ENCODE measurements at places on chromosomes 4 and X. TPM values are rescaled to one million over a fixed set of nuclear protein-coding genes. Genes with fewer than 3 reads are reported as not detected.

DNA sequence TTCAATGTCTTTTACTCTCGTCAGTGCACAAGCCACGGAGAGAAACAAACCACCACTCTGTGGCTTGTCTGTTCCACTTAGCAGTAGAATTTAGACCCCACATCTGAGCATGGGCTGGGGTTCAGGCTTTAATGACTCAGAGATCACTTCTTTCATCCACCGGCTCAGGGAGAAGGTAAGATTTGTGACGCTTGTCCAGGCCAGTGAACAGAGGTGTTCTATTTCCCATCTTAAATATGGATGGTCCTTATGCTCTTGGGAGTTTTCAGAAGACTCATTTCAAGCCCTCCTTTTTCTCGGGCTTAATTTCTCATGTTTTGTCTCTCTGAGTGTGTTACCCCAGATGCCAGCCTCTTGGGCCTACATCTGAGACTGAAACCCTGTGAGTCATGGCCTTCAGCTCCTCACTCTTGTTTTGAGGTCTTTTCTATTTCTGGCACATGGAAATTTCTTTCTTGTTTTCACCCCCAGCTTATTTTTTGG, 127.4 kb upstream of the SFRP2 start:
- peaks cover 6% of the 10 kb centered on the region for H3K4me1 ChIP-seq
- H3K4me3 ChIP-seq: no peak overlapping the region
- H3K27ac ChIP-seq: no peak overlapping the region
- H3K27me3 ChIP-seq: peaks cover 12% of the 10 kb centered on the region
- H3K36me3 ChIP-seq: no peaks in the 10 kb centered on the region
- DNase-seq: no peak

DNA sequence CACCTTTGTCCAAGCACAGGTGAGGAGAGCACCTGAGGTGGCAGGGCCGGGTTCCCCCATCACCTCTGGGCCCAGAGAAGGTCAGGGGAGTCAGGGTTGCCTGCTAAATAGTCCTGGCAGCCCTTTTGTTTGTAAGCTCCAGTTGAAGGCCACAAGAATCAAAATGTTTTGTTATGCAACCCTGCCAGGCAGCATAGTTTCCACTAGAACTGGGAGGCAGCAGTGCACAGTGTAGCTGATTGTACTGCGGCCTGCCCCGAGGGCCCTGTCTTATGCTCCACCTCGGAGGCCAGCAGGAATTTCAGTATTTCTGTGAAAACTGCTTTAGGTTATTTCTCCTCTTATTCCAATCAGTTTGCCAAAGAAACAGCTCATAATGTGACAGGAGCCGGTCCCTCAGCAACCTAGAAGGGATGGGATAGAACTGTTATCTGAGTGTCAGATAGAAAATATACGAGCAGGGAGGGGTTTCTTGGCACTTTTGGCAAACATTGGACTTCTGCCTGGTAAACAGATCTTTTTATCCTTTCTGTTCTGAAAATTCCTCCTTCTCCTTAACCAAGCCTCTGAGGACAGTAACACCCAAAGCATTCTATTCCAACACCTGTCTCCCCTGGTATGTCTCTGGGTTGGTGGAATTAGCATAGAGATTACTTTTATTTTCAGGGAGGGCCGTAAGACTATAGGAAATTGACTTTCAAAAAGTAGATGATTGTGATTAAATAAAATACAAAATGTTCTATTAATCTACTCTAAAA, 93.6 kb downstream of the LNX1 start:
- H3K27ac ChIP-seq: no peak overlapping the region

The GPC3 gene
- 0.08 TPM for total RNA-seq

DNA sequence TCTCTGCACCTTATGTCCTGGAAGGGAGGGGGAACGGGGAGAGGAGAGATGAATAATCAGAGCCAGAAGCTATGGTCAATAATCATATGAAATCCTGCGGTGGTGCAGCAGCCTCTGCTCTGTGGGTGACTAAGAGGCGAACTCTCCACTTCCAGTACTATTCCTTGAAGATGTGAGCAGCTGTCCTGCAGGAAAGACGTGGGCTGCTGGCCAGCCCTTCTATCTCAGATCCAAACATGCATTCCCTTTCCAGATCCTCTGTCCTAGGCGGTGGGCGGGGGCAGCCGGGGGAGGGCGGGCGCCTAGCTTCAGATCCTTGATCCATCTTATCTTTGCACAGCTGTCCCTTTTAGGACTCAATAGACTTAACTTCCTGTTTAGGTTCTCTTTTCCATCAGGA, 34.5 kb downstream of the SPINK2 start:
- no peak overlapping the region for H3K27ac ChIP-seq
- no peaks in the 10 kb centered on the region for H3K4me1 ChIP-seq
- H3K36me3 ChIP-seq: no peaks in the 10 kb centered on the region
- H3K4me3 ChIP-seq: no peak overlapping the region
- peaks cover 5% of the 10 kb centered on the region for H3K27me3 ChIP-seq
- no peak for DNase-seq

All from activated CD4-positive, alpha-beta memory T cell treated with anti-CD3 and anti-CD28 coated beads, Interleukin-2, amount 10 ng/mL, durations not matched to agents 7 days and 5 days (primary cell).